SW 1271 (cell line): ENCODE measurements at places on chromosomes 2 and 18.
A peak's percentile ranks its signal among the peaks of the same experiment; 100 is the strongest.

GRCh38 chr2:43333101-43333655, 106.8 kb upstream of the ZFP36L2 start:
- DNase-seq, result no peak

- DNase-seq, result no peak
Observed at GRCh38 chr2:51613-52012, 5.3 kb upstream of the FAM110C start.

DNA sequence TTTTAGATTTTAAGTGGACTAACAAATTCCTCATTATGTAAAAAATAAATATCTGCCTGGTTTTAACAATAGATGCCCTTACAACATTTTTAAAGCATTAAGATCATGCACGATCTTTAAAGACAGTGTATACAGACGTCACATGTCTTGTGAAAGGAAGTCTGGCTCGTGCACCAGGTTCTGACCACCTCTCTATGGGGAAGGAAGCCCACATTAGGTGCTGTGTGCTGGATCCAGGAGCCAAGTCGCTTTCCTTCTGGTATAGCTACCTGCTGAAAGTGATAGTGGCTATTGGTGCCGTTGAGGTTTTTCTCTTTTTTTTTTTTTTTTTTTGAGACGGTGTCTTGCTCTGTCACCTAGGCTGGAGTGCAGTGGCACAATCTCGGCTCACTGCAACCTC, 116.5 kb downstream of the NCK2 start:
- DNase-seq, result no peak

GRCh38 chr18:45666520-45666919, 51.2 kb downstream of the SLC14A2 start:
- DNase-seq, result no peak

GRCh38 chr2:120192280-120192679, 30.9 kb downstream of the TMEM185B start:
- DNase-seq, result no peak

DNA sequence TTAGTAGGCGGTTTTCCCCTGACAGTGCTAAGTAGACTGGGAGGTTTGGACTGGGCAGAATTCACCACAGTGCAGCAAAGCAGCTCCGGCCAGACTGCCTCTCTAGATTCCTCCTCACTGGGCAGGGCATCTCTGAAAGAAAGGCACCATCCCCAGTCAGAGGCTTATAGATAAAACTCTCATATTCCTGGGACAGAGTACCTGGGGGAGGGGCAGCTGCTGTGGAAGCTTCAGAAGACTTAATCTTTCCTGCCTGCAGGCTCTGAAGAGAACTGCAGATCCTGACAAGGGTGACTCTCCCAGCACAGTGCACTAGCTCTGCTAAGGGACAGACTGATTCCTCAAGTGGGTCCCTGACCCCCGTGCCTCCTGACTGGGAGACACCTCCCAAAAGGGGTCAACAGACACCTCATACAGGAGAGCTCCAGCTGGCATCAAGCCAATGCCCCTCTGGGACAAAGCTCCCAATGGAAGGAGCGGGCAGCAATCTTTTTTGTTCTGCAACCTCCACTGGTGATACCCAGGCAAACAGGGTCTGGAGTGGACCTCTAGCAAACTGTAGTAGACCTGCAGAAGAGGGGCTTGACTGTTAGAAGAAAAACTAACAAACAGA, 266.8 kb upstream of the CRIM1 start:
- DNase-seq, result no peak

DNA sequence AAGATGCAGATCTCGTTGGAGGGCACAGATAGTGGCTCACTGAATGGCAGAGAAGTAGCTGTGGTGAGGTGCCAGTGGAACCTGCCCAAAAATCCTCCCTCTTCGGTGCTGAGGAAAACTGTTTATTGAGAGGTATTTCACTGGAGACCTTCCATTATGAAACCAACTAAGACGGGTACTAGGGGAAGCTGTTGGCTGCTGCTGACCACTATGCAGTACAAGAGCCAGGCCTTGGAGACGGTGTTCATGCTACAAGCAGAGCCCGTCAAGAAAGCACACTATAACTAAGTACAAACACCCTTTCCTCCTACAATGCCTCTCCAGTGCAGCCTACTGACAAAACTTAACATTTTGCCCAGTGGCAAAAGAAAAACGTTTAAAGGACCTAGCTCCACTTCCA, 4.6 kb downstream of the ARL5A start:
- DNase-seq, result no peak

DNA sequence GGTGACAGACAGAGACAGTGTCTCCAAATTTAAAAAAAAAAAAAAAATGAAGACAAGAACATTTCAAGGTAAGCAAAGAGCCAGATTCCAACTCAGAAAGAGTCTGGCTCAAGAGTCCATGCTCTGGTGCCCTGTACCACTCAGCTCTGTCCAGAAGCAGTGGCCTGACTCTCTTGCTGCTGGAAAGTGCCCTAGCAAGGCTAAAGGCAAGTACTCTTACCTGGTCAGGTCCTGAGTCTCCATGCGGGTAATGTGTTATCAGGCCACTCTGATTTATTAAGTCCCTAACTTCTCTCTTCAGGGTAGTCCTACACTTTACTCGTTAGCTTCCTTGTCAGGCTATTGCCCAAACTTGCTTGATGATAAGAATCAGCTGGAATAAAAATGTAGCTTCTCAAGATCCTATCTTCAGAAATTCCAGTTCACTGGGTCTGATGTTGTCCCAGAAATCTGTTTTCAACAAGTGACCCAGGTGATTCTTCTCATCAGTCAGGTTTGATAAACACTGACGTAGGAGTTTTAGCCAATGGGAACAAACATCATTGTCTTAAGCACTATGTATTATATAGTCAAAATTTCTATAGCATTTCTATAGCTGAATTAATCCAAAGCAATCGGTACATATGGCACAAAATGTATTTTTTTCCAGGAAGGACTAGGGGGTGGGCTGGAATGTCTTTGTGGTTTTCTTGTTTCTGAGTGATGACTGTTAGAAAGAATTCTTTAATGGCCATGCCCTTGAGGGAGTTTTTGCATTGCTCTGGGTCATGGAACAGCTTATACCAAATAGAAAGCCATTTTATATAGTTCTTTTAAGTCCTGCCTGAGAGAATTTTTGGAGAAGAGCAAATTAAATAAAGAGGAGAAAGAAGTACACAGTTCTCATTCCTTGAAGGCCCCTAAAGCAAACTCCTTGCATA, 139.9 kb upstream of the DNMT3A start:
- DNase-seq, result no peak

- no peak for DNase-seq
Observed at GRCh38 chr2:20592106-20593071, 58.5 kb downstream of the HS1BP3 start.

- DNase-seq, result no peak
Observed at GRCh38 chr2:96354492-96354891, 18.9 kb downstream of the NCAPH start.

DNA sequence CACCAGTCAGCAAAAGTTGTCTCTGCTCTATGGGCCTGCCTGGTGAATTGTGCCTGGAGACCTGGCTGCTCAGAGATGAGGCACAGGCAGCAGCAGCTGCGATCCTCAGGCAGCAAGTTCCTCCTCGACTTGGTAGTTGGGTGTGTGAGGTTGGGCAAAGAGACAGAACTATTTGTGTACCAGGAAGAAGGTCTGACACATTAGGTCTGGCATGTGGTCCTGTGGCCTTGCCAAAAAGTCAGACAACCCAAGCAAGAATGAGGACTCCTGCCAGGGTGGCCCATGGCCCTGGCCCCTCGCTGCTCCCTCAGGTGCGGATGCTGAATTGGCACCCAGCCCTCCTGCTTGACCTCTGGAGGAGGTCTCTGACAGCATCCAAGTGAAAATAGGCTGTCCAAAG, 192.7 kb downstream of the DYSF start:
- DNase-seq, result no peak

DNA sequence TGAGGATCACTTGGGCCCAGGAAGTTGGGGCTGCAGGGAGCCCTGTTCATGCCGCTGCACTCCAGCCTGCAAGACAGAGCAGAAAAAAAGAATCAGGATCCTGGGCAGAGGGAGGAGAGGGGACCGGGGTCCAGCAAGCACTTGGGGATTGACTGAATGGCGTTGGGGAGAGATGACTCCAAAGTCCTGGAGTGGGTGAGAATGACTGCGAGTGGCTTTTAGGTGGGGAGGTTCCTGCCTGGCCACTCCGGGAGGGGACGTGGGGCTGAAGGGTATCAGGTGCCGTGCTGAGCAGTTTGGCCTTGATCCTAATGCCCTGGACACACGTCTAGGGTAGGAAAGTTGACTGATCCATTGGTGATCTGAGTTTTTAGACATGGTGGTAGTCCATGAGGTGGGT, 3.5 kb upstream of the NFATC1 start:
- no peak for DNase-seq

GRCh38 chr2:84288293-84288692, 170.8 kb downstream of the SUCLG1 start:
- no peak for DNase-seq

- DNase-seq, result no peak
Observed at GRCh38 chr2:133766164-133766832, 198.0 kb upstream of the NCKAP5 start.

GRCh38 chr2:193966590-193966989, 1690.4 kb upstream of the SLC39A10 start:
- DNase-seq, result no peak

DNA sequence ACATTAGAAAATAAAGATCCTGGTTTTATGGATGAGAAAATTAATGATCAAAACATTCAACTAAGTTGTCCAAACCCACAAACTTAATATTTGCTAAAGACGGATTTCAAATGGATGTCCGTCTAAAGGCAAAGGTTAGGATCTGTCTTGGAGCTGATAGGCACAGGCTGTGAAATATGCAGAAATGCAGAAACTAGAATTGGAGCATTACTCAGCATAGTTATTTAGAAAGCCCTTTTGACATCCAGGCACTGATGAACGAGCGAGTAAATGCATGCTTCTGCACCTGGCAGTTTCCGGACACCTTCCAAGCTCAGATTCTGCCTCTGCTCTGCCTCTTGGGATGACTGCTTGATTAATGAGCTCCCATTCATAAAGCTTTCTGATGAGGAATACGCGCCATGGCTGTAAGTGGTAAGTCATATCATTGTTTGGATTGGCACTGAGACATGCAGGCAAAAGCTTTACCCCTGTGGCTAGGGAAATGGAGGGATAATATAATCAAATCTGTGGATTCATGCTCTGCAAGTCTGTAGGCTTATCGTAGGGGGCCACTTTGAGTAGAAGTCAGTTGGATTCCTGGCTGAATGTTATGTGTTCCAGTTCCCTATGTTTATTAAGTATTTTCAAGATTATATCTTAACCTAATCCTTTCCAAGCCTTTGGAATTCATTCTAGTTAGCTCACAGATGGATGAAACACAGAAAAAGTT, 2176.3 kb upstream of the CELF4 start:
- no peak for DNase-seq

DNA sequence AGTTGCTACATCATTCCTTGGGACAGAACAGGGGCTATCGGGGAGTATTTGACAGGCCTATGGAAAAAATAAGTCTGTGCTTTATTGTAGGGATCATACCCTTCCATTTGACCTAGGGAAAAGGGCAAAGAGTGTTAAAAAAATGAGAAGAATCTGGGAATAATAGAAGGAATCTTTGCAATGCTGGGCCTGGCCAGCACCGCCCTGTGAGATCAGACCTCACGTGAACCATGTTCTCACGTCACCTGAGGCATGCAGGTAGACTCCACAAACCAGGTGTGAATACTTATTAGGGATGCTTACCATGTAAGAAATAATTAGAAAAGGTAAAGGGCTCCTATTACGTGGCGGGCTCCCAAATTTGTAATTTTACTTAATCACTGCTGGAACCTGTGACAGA, 177.5 kb upstream of the GATA6 start:
- no peak for DNase-seq

DNA sequence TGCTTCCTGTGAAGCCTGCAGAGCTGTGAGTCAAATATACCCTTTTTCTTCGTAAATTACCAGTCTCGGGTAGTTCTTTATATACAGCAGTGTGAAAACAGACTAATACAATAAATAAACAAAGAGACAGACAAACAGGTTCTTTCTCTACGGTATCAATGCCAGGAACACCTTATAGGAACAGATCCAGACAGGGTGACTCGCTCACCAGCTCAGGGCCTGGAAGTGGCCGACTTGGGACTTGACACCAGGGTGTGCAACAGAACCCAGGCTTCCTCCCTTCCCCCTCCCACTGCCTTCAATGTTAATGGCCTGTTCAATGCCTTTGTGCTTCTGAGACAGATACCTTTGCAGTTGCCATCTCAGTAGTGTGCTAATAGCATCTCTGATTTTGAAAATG, 309.5 kb downstream of the ALK start:
- no peak for DNase-seq

DNA sequence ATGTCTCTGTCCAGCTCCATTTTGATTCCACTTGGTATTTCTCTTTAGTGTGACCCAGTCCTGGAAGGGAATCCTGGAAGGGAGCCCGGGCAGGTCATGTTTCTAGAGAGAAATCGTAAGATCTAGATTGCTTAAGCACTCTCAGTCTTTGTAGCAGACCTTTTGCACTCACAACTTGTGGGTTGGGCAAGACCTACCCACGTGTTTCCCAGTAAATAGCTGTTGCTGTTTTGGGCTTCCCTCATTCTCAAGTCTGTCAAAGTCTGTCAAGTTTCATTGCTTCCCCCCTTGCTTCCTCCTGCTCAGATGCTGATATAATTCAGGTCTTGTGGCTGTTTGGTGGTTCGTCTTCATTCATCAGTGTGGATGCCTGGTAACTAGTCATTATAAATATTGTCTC, 17.4 kb upstream of the NEMP2 start:
- DNase-seq, result no peak

- DNase-seq, result no peak
Observed at GRCh38 chr2:148561389-148561788, 83.2 kb upstream of the EPC2 start.

DNA sequence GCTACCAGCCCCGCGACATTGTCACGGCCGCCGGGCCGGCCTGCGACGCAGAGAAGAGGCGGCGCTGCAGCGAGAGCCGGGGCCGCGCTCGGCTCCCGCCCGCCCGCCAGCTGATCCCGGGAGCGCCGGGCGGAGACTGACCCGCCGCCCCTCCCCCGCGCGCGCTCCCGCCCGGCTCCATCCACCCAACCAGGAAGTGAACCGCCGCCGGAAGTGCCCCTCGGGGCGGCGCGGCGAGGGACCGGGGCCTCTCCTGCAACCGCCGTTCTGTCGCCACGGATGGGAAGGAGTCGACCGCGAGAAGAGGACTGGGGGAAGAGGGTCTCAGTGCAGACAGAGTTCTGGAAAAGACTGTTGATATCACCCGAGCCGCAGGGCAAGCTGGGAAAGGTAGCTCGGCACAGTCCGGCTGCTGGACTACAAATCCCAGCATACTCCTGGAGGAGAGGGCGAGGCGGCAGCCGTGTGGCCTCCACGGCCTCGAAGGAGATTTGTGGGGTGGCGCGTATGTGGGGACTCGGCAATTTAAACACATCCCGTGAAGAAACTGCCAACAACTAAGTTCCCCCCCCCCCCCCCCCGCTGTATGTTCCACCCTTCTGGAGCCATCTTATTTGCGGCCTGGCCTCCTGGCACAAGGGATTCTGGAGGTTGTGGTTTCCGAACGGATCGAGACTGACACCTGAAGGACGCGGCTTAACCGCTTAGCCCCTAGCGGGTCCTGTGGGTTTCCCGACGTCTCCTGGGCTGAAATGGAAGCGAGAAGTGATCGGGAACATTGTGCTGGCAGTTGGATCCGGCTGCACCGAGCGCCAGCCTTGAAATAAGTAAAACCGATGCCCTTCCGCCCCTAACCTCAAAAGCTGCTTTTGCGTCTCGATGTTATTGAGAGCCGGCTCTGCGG, at the start of gene AAK1:
Gene AAK1 (minus strand): TSS at position 138 of the 904 bp plus-strand sequence. CDS start 699 bp downstream, outside the sequence.
- peak; percentile 88 for DNase-seq

- DNase-seq, result no peak
Observed at GRCh38 chr2:128779301-128780095, 460.8 kb upstream of the HS6ST1 start.
